CD4-positive, alpha-beta T cell treated with Interleukin-15 for 4 hours (primary cell): ENCODE measurements at places on chromosomes 1 and 21.

DNA sequence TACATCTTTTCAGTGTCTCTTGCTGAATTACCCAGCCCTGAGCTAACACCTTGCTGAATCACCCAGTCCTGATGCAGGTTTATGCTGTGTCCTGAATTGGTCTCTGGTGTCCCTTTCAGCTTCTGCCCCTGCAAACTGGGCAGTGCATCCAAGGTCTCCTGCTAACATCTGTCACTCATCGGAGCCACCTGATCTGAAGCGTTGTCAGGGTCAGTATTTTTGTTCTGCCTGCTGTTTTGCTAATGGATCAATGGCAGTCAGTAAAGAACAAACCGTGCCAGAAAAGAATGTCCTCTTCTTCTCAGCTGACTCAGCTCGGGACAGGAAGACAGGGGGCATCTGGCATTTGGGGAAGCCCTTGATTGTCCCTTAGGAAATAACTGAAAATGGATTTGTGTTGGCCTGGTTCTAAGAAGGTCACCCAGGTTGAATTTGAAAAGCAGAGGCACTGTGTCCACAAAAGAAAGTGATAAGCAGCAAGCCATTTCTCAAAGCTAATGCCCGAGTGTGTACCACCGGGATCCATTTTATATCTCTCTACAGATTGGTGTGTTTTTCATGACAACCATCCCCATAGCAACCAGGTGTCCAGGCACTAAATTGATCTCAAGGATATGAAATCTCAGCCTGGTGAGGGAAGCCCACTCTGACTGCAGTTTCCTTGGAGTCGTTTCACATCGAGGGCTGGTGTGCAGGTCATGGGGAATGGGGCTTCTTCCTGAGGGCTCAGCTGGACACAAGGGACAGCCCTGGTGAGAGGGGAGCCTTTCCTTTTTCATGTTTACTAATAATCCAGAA is 109.7 kb upstream of the IRF2BP2 start:
- no peak for DNase-seq

GRCh38 chr1:243726806-243727502 is 123.1 kb downstream of the AKT3 start:
- no peak for DNase-seq

GRCh38 chr1:205046870-205047269 is 3.9 kb downstream of the CNTN2 start:
- DNase-seq = no peak

DNA sequence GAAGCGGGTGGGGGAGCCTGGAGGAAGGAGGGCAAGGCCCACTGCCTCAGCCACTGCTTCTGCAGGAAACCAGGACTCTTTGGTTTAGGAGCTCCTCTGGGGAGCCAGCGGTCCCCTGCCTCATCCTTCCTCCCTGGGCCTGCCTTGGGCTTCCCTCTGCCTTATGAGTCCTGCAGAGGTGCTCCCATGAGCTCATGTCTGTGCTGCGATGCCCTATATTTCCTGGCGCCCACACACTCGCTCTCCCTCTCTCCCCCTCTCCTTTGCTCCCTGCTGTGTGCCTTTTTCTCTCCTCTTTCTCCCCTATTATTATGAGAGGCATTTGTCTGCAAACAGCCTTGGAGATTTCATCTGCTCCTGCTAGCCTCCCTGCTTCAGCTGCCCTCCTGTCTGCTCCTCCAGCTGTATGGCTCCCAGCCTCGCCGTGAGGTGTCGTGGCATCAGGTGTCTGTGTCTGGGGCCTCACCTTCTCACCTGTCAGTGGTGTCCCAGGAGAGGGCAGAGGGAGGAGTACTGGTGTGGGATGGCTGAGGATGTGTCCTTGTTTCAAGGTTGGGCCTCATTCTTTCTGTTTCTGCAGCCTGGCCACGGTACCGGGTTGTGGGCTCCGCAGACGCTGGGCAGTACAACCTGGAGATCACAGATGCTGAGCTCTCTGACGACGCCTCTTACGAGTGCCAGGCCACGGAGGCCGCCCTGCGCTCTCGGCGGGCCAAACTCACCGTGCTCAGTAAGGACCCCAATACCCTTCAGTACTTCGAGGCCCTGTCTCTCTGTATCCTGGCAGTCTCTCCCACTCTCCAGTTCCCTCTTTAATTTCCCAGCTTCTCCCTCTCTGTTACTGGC is 84.2 kb downstream of the KIRREL1 start:
- no peak for DNase-seq

DNA sequence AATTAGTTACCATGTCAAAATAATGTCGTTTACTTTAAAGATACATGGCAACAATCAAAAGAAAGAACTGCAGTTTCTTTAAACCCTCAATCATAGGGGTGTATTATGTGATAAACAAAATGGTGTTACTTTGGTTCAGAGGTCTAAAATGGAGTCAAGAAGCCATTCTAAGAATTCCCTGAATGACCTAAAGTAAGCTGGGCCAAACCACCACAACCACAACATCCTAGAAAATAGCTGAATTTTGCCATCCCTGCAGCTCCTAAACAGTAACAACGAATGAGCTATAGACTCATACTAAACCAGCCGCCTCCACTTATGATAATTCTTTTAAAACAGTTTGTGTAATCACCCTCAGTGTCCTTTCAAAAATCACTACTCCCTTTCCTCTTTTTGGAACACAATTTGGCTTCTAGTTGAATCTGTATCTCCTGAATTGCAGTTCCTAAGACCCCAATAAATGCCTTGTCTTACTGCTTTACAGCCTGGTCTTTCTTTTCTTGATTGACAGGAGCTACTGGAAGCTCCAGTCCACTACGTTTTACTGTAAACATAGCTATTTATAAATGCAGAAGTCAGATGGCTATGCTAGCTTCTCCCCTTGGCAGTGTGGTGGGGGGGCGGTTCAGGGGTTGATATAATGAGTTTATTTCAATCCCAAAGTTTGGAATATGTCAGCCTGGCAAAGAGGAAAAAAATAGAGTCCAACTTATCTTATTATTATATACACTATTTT is 84.3 kb downstream of the PLPPR4 start:
- no peak for DNase-seq
